ENCODE measurements at places on chromosomes 3 and 15.

- no peak for DNase-seq
Measured at GRCh38 chr3:77947671-77948070, 907.8 kb downstream of the ROBO2 start.

DNA sequence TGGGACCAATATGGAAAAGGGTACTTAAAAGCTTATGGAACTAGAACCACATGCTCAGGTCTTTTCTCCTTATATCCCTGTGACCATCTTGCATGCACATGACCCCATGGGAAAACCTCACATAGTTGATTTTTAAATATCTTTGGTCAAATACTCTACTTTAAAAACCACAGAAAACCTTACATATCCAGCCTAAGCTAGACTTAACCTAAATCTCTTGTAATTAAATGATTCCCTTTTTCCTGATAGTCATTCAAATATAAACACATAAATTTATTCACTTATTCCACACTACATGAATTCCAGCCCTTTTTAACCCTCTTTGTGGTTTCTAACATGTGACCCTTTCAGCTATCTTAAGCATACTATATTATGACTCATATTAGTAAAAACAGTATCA, 46.8 kb downstream of the DNAJC13 start:
- DNase-seq = no peak

DNA sequence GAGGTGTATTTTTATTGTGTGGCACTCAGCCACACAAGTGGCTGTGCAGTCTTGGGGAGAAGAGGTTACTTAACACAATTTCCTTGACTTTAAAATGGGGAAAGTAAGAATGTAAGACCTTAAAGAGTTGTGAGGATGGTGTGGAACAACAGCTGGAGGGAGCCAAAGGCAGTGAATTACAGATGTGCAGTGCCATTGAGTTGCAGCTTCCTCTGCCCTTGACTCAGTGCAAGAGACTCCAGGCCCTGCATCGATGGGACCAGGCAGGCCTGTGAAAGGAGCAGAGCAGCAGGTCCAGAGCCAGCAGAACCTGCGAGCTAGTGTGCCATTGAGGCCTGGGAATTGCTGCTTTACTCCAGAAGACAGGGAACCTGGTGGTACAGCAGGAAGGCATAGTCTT, 27.2 kb downstream of the EEFSEC start:
- no peak for DNase-seq

DNA sequence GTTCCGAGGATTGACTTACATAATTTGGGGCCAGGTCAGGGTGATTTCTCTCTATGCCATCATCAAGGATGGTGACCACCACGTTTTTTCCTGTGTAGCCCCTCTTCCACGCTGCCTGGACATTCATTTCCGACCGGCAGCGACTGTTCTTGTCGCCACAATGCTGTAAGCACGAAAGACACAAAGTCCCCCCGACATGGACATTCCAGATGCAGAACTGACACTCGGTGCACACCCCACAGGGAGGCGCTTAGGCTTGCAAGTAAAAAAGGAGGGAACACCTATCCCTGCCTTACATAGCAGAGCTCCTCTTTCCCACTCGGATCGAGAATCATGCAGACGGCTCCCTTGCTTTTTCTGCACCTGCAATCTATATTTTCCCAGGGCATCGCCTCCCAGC, 58.2 kb downstream of the PCSK6 start:
- no peak for DNase-seq

DNA sequence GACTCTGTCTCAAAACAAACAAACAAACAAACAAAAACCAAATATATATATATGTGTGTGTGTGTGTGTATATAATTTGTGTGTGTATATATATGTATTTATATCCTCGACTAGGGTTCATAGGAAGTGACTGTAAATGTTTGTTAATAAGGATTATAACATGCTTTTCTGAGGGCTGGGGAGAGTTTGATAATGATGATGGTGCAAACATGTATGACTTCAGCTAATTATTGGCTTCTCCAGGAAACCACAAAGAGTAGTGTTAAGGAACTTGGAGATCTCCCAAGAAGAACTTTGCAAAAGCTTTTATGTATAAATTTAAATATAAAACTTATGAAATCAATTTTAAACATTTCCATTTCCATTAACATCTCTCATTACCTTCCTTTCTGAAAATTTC, 3.9 kb upstream of the OPA1 start:
- DNase-seq = no peak

DNA sequence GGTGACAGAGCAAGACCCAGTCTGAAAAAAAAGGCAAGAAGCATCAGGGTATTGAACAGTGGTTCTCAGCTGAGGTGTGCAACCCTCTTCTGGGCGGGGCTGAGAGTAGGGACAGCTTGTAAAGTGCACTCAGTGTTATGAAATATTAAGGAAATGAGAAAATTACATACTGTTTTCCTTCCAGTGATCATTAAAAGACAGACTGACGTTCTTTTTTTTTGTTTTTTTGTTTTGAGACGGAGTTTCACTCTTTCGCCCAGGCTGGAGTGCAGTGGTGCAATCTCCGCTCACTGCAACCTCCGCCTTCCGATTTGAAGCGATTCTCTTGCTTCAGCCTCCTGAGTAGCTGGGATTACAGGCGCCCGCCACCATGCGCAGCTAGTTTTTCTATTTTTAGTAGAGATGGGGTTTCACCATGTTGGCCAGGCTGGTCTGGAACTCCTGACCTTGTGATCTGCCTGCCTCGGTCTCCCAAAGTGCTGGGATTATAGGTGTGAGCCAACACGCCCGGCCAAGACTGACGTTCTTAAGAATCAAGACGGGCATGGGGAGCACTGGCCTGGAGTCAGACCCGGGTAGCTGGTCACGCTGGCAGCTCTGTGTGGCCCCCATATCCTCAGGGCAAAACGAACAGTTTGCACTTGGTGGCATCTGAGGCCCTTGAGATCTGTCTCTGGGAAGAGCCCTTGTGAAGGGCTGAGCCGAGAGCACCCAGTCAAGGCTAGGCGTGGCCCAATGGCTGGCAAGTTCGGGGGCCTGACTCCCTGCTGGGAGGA, 11.4 kb downstream of the MAN2A2 start:
- DNase-seq = no peak

GRCh38 chr15:84819291-84819768, 2.2 kb downstream of the ALPK3 start:
- no peak for DNase-seq

GRCh38 chr15:100186960-100187359, 154.8 kb downstream of the ADAMTS17 start:
- DNase-seq = no peak

- no peak for DNase-seq
Measured at GRCh38 chr3:40268802-40269524, 40.5 kb upstream of the EIF1B start.

DNA sequence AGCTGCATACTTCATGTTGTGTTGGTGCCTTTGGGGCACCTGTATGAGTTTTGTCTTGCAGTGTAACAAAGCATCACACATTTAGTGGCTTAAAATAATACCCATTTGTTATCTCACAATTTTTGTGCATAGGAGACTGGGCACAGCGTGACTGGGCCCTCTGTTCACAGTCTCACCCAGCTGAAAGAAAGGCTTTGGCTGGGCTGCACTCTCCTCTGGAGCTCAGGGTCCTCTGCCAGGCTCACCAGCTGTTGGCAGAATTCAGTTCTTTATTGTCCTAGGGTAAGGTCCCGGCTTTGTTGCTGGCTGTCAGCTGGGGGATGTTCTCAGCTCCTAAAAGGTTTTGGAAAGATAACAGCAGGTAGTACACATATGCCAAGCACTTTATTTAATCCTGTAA, 263.3 kb downstream of the CLSTN2 start:
- no peak for DNase-seq

DNA sequence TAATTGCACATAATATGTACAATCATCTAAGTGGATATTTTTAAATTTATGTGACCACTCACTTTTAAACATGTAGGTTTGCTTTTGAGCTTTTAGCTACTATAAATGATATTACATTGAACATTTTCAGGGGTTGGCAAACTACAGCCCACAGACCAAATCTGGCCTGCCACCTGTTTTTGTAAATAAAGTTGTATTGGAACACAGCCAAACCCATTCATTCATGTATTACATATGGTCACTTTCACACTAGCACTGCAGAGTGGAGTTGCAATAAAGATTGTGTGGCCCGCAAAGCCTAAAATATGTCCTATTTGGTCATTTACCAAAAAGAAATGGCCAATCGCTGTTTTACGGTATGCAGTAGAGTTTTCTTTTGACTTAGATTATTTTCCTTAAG, 21.2 kb downstream of the CMTM7 start:
- DNase-seq = no peak

DNA sequence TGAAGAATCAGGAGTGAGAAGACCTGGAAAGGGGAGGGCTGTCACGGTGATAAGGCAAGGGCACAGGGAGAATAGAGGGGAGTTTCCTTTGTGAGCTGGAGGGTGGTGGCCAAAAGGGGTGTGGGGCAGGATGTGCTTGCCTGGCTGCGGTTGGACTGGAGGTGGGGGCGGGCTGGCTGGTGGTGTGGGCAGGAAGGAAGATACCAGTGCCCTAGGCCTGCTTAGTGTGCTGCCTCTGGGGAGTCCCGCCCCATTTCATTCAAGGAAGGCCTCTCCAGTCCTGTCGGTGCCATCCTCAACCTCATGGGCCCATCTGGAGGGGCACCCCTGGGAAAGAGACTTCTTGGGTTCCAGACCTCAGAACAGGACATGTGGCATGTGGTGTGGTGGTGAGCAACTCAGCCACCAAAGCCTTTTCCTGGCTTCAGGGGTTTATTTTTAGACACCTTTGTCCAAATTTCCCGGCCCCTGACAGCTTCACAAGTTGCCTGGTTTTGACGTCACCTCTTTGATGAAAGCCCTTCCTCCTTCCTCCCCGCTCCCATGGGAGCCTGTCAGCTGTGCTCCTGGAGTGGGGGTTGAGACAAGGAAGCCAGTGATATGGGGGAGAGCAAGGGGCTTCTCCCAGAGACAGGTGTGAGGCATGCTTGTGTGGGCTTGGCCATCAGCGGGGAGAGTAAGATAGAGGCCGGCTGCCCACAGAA, 15.6 kb downstream of the TEX264 start:
- no peak for DNase-seq

GRCh38 chr3:69563151-69563550, 176.1 kb upstream of the MITF start:
- no peak for DNase-seq

- DNase-seq = no peak
Measured at GRCh38 chr3:162558016-162558415, 1061.4 kb downstream of the OTOL1 start.

DNA sequence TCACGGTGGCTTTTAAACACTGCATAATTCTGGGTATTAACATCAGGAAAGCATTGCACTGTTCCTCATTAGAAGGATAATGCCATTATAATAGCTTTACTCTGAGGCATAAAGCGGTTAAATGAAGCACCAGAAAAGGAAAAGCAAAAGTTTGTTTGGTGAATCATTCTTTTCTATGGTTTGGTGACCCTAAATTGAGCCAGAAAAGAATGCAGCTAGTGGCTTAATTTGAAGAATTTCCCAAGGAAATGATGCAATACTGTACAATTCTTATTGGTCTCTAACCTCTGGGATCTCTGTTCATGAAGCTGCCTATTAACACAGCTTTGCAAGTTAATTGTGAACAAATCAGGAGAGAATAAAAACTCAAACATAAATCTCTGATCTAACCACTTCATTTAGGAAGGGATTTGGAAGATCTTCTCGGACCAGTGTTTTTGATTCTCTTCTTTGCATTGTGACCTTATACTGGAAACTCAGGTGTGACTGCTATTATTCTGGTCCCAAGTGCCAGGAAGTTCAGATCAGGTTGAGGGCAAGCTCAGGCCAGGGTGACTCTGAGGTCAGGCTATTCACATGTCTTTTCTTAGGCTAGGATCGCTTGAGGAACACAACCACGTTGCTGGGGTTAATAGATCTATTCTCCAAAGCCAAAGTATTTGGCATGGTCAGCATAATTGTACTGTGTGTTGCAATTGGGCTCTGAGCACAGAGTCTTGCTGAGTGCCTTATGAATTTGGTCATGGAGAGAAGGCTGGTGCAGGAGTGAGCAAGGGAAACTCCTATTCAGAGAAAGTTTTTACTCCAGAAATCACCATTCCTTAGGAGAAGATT, 11.3 kb upstream of the DLG1 start:
- DNase-seq = no peak

GRCh38 chr15:65101411-65101890, 13.5 kb downstream of the UBAP1L start:
- DNase-seq = no peak

- DNase-seq = no peak
Measured at GRCh38 chr15:51180534-51180933, 85.8 kb upstream of the TNFAIP8L3 start.

DNA sequence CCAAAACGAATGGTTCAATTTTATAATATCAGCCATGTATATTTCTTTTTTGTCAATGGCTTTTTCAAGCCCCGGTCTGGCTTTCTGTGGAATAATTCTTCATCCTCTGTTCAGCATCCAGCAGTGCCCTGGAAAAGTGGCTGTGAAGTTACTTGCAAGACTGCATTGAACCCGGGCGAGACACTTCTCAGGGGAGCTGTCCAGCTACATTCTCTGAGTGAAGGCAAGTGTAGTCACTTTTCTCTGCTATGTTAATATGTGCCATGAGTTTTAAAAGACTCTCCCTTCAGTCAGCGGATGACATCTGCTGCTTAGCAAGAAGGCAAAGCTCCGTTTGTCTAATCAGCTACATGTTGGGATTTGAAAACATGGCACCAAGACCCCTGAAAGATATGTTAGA, 81.3 kb upstream of the RGMA start:
- no peak for DNase-seq

DNA sequence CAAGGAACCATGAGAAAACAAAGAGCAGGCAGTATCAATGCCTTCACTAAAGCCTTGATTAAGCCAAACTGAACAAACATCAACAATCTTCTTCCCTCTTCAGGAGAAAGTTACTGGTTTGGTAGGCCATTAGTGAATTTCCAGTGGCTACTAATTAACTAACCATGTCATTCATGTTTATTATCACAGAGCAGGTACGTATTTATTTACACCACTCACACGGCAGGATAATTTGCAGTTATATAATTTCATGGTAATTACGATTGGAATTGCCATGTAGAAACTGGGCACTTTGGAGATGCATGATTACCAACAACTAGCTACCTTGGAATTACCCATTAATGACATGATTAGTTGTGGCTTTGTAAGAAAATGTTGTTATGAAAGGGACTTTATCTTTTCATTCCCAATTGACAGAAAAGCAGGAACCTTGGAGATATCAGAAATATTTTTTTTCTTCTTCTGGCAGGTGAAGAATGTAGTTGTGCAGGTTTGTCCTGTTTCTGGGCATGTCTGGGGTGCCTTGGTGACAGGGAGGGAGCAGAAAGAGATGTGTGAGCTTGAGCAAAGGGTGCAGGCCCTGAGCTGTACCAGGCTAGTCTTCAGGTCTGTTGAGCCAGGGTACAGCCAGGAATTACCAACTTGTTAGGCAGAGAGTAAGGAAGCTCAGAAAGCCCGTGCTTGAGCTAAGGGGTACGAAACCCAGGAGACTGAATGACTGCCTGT, 310.7 kb downstream of the RORA start:
- no peak for DNase-seq

Measured in activated CD8-positive, alpha-beta memory T cell treated with anti-CD3 and anti-CD28 coated beads for 48 hours (primary cell).